B cell (primary cell): ENCODE measurements at places on chromosomes 5 and 9.
A peak's percentile ranks its signal among the peaks of the same experiment; 100 is the strongest.

- H3K27ac ChIP-seq, result no peak overlapping the region
- peaks cover 4% of the 10 kb centered on the region for H3K27me3 ChIP-seq
- H3K36me3 ChIP-seq, result no peaks in the 10 kb centered on the region
- DNase-seq, result no peak
Observed at GRCh38 chr9:38415856-38416255, 8.4 kb downstream of the IGFBPL1 start.

- no peak overlapping the region for H3K4me3 ChIP-seq
- H3K27me3 ChIP-seq, result no peaks in the 10 kb centered on the region
- no peaks in the 10 kb centered on the region for H3K4me1 ChIP-seq
- H3K27ac ChIP-seq, result no peak overlapping the region
- H3K36me3 ChIP-seq, result no peaks in the 10 kb centered on the region
Observed at GRCh38 chr5:126020770-126021169, 402.4 kb upstream of the GRAMD2B start.

DNA sequence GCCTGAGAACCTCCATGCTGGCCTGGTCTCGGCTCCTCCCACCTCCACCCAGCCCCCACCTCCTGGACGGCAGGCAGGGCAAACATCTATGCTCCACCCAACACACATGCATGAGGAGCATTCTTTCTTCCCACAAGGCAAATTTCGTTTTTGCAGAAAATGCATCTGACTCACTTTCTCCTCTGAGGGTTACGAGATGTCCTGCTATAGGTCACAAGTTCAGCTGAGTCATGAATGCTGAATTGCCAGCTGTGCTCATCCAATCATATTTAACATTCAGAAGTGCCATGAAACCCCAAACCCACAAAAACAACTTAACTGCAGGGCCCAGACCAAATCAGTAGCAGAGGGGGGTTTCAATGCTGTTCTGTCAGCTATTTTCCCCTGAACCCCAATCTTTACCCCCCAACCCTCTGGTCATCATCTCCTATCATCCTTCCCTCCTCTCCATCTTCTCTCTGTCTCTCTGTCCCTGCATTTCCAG, 39.0 kb upstream of the OSMR start:
- H3K27ac ChIP-seq, result no peak overlapping the region
- no peaks in the 10 kb centered on the region for H3K27me3 ChIP-seq
- H3K4me1 ChIP-seq, result no peaks in the 10 kb centered on the region
- DNase-seq, result no peak
- no peaks in the 10 kb centered on the region for H3K36me3 ChIP-seq
- no peak overlapping the region for H3K4me3 ChIP-seq

- no peaks in the 10 kb centered on the region for H3K27me3 ChIP-seq
- H3K4me1 ChIP-seq, result no peaks in the 10 kb centered on the region
- DNase-seq, result no peak
- H3K4me3 ChIP-seq, result no peak overlapping the region
Observed at GRCh38 chr9:86176468-86176867, 77.1 kb upstream of the GOLM1 start.

- no peak overlapping the region for H3K4me3 ChIP-seq
- H3K27ac ChIP-seq, result no peak overlapping the region
- no peaks in the 10 kb centered on the region for H3K27me3 ChIP-seq
- DNase-seq, result no peak
Observed at GRCh38 chr9:131062969-131063368, 33.4 kb upstream of the AIF1L start.

GRCh38 chr5:145203193-145203592, 631.9 kb downstream of the PRELID2 start:
- no peak for DNase-seq
- no peak overlapping the region for H3K4me3 ChIP-seq
- H3K27me3 ChIP-seq, result no peaks in the 10 kb centered on the region
- no peaks in the 10 kb centered on the region for H3K4me1 ChIP-seq
- no peaks in the 10 kb centered on the region for H3K36me3 ChIP-seq

DNA sequence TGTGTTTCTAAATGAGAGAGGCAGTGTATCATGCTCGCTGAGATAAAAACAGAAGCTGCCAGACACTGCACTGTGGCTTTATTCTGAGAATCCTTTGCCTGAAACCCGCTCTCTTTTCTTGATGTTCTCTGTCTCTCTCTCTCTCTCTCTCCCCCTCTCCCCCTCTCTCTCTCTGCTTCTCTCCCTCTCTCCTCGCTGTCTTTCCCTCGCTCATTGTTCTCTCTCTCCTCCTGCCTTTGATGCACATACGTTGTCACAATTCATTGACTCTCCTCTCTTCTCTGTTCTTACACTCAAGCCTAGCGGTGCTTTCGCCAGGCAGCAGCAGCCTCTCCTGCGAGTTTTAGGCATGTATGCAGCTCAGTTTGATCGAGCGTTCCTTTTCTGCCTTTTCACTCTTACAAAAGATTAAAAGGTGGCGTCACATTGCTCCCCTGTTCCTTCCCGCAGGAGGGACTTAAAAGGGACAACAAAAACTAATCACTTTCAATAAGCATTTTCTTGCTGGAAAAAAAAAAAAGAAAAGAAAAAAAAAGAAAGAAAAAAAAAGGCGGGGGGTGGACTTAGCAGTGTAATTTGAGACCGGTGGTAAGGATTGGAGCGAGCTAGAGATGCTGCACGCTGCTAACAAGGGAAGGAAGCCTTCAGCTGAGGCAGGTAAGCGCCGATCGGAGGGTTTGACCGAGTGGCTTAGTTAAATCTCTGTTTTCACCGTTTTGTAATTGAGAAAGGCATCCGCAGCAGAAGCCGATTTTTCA, 717.9 kb upstream of the WWC1 start:
- H3K36me3 ChIP-seq, result no peaks in the 10 kb centered on the region
- no peak overlapping the region for H3K27ac ChIP-seq
- no peak for DNase-seq
- no peak overlapping the region for H3K4me3 ChIP-seq
- no peaks in the 10 kb centered on the region for H3K4me1 ChIP-seq

DNA sequence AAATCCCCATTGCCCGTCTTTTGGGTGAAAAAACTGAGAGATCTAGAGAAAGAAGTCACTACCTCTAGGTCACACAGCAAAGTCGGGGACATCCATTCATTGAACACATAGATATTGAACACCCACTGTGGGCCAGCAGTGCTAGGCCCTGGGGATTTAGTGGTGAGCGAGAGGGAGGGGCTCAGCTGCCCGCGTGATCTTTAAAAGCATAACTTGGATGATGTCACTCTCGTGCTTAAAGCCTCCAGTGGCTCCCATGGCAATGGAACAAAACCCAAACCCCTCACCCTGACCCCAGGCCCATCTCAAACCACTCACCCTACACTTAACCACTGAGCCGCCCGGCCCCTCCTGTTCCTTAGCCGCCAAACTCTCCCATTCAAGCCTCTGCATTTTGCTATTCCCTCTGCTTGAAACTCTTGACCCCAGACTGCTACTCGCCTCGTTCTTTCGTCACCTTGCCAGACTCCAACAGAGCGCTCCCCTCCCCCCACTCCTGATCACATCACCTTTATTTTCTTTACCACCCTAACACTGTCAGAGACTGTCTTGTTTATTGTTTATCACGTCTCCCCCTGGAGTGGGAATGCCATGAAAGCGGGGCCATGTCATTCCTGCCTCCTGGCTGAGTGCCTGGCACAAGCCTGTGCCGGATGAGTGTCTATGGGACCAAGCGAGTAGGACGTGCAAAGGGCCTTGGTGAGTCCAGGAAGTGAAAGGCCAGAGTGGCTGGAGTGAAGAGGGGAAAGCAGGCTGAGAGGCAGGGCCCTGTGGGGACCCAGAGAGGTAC, 710 bp upstream of the PIP5KL1 start:
- H3K36me3 ChIP-seq, result peaks cover 10% of the 10 kb centered on the region
- H3K27me3 ChIP-seq, result peaks cover 29% of the 10 kb centered on the region
- peak overlapping the region; percentile 78 for H3K4me3 ChIP-seq

- no peaks in the 10 kb centered on the region for H3K36me3 ChIP-seq
- no peak overlapping the region for H3K4me3 ChIP-seq
- no peaks in the 10 kb centered on the region for H3K4me1 ChIP-seq
- H3K27ac ChIP-seq, result no peak overlapping the region
- no peaks in the 10 kb centered on the region for H3K27me3 ChIP-seq
Observed at GRCh38 chr9:124686918-124687317, 84.2 kb downstream of the NR6A1 start.

DNA sequence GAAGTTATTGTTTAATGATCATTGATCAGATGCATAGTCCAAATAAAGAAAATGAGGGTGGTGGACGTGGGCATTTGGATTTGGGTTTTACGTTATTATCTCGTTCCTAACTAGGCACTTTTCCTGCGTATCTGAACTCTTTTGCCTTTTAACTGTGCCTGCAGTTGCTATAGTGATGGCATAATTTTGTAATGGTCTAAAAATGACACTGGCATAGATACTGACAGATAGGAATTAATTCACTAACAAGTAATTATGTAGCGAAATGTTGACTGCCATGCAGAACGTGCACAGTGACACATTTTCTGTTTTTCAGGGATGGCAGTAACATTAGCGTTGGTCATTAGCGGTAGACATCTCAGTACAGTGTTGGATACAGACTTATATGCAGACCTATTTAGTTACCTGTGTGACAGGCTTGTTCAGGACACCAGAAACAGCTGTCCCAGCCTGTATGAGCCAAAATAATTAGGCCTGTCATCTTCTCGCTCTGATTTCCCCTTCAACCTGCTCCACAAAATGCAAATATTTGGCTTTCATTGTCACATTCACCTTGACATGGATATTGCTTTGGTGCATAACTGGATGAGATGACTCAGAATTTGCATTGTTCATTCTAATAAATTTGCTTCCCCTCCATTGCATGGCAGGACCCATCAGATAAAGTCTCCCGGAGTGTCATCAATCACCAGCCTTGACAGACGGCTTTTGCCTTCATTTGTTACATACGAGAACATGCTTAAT, 413.3 kb upstream of the IRX1 start:
- no peak overlapping the region for H3K27ac ChIP-seq
- H3K36me3 ChIP-seq, result no peaks in the 10 kb centered on the region

- H3K27me3 ChIP-seq, result no peaks in the 10 kb centered on the region
- no peak overlapping the region for H3K27ac ChIP-seq
- no peak for DNase-seq
- H3K36me3 ChIP-seq, result no peaks in the 10 kb centered on the region
- H3K4me1 ChIP-seq, result no peaks in the 10 kb centered on the region
Observed at GRCh38 chr9:87425202-87425601, 72.5 kb upstream of the DAPK1 start.

- H3K36me3 ChIP-seq, result peaks cover 6% of the 10 kb centered on the region
- H3K27me3 ChIP-seq, result no peaks in the 10 kb centered on the region
Observed at GRCh38 chr5:64744914-64745313, 23.6 kb downstream of the SREK1IP1 start.

- peak overlapping the region; percentile 65 for H3K27ac ChIP-seq
- no peaks in the 10 kb centered on the region for H3K27me3 ChIP-seq
Observed at GRCh38 chr5:14167211-14167845, 24.2 kb downstream of the TRIO start.

DNA sequence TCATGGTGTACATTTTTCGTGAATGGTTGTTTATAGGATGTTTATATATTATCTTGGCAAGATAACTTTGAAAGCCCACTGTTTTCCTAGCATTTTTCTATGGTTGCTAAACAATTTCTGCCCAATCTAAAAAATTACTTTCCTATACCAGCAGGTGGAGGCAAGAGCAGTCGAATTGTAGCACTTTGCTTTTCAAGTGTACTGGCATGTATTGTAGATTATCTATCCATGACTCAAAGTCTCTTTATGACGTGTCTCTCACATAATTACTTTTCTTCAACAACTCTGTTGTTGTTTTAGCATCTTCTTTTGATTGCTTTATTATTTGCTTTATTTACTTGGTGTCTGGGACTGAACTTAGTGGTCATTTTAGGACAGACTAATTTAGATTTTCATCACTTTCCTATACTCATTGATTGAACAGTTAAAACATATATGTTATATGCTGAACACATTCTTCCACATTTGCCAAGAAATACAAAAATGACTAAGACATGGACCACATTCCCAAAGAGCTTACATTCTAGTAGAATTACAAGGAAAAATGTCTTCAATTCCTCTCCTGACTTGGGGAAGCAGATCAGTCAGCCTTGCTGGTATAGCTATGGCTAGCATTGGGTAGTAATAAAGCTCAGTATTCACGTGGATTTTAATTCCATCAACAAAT, 20.7 kb downstream of the NLN start:
- H3K4me1 ChIP-seq, result no peaks in the 10 kb centered on the region
- no peaks in the 10 kb centered on the region for H3K36me3 ChIP-seq
- H3K27ac ChIP-seq, result no peak overlapping the region
- DNase-seq, result peak; percentile 46
- no peaks in the 10 kb centered on the region for H3K27me3 ChIP-seq

DNA sequence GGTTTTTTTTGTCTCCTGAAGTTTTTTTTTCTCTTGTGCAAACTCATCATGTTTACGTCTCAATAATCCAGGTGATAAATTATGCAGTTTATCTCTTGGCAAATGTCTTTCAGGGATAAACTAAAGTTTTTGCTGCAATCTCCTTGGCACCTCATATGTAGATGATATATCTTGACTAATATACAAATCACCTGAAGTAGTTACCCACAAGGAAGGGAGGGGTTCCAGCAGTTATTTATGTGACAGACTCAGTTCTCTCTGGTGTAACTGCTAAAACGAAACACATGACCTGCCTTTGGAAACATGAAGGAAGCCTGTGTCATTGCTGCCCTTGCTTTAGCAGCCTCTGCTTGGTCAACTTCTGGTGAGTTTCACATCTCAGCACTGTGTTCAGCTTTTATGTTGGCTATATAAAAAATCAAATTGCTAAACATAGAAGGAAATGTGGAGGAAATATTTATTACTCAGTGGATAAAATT, 39.3 kb upstream of the KIAA1958 start:
- H3K27me3 ChIP-seq, result no peaks in the 10 kb centered on the region
- H3K36me3 ChIP-seq, result no peaks in the 10 kb centered on the region
- H3K4me1 ChIP-seq, result peaks cover 43% of the 10 kb centered on the region
- DNase-seq, result no peak
- no peak overlapping the region for H3K4me3 ChIP-seq
- no peak overlapping the region for H3K27ac ChIP-seq

DNA sequence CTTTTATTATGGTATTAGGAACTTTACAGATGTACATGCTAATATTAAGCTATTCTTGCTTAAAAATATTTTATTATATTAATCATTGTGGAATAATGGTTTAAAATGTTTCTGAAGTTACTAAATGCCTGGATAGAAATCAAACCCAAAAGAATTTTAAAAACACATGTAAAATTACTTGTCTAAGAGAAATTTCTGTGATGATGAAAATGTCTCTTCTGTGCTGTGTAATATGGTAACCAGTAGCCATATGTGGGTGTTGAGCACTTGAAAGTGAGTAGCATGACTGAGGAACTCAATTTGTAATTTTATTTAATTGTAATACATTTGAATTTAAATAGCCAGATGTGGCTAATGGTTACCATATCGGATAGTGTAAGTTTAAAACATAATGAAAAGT, 66.7 kb upstream of the HSPB3 start:
- H3K27me3 ChIP-seq, result no peaks in the 10 kb centered on the region
- H3K27ac ChIP-seq, result no peak overlapping the region
- no peak overlapping the region for H3K4me3 ChIP-seq
- no peaks in the 10 kb centered on the region for H3K36me3 ChIP-seq
